RPMI7951 (cell line): ENCODE measurements at places on chromosomes 12 and 14. TPM values are rescaled to one million over a fixed set of nuclear protein-coding genes. Genes with fewer than 3 reads are reported as not detected.
A peak's percentile ranks its signal among the peaks of the same experiment; 100 is the strongest.

DNA sequence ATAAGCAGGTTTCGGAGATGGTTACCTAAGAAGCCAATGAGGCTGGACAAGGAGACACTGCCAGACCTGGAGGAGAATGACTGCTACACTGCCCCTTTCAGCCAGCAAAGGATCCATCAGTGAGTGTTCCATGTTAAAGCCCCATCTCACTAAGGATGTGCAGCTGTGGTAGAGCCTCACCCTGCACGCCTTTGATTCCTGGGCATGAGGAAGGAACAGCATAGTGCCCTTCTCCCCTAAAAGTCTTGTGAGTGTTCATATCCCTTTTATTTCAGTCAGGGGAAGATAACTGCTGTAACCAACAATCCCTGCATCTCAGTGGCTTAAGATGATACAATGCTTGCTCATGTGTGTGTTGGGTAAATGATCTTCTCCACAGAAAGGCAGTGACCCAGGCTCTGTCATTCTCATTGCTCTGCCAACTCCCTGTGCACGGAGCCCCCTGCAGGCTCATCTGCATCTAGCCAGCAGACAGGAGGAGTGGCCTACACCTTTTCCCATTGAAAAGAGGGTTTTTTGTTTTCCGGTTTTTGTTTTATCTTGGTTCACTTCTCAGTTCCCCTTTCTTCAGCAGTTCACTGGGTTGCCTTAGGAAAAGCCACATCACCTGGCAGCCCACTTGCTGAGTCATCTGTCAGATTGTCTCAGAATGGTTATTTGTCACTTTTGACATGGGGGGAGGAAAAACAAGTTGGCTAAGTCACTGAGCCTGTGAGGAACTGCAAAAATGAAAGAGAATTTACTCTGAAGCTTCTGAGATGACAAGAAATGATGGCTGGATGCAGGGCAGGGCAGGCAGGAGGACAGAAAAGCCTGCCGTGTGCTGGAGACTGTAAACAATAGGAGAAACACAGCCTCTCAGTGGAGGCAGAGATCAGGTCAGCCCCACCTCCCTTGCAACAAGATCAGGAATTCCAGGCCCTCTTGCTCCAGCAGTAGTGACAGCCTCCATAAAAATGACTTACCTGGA lies 193.3 kb downstream of the ANO4 start:
- peak; percentile 32 for DNase-seq

- DNase-seq = peak; percentile 63
Observed at GRCh38 chr12:108511633-108512540, 3.2 kb upstream of the FICD start.

DNA sequence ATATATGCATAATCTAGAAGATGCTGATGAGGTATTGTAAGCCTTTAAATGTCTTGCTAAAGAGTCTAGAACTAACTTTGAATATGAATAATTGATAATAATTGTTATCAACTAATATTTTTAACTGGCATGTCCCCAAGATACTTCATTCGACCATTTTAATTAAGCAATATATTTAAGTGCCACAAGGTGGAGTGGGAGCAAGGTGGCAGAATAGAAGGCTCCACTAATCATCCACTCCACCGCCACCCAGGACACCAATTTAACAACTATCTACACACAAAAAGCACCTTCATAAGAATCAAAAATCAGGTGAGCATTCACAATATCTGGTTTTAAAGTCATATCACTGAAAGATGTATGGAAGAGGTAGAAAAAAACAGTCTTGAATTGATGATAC lies 409.6 kb downstream of the SEC23A start:
- no peak for DNase-seq

DNA sequence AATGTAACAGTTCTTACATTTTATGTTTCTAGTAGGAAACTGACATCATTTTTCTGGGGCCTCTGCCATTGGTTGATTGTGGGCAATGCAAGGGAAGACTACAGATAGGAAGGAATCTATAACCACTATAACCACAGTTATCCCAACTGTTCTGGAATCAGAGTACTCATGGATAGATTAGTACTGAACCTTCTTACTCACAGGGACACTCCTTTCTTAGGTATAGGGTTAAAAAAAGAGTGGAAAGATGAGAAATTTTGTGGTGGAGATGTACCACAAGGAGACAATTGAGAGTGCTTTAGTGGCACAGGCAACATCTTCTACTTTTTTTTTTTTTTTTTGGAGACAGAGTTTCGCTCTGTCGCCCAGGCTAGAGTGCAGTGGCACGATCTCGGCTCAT lies 21.0 kb downstream of the TMEM116 start:
- DNase-seq = no peak

GRCh38 chr14:89212386-89213235 lies 204.4 kb downstream of the FOXN3 start:
- DNase-seq = no peak

- no peak for DNase-seq
Observed at GRCh38 chr12:9706086-9706685, 26.7 kb downstream of the CLECL1 start.

NOS1 gene
- not detected in 2 replicates for total RNA-seq
